Cardiac muscle cell (in vitro differentiated cells and primary cell): ENCODE measurements at places on chromosomes 6 and 20.

GRCh38 chr6:10375391-10375969 lies 39.4 kb downstream of the TFAP2A start:
- no peak for DNase-seq

DNA sequence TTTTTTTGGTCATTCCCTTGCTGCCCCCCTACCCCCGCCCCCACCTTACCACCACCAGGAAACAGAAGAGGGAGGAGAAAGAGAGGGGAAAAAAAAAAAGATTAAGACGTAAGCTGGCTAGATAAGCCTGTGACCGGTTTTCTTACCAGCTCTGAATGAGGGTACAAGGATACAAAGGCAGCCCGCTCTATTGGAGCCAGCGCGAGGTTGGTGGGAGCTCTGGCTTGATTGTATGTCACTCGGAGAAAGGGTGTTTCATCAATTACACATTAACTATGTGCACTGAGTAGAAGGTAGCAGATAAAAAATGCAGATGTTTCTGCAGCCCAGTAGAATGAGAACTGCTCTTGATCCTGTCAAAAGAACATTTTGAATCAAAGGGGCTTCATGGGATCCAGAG lies 28.6 kb upstream of the OLIG3 start:
- DNase-seq: no peak

GRCh38 chr6:2053691-2054090 lies 191.7 kb downstream of the GMDS start:
- DNase-seq: no peak

DNA sequence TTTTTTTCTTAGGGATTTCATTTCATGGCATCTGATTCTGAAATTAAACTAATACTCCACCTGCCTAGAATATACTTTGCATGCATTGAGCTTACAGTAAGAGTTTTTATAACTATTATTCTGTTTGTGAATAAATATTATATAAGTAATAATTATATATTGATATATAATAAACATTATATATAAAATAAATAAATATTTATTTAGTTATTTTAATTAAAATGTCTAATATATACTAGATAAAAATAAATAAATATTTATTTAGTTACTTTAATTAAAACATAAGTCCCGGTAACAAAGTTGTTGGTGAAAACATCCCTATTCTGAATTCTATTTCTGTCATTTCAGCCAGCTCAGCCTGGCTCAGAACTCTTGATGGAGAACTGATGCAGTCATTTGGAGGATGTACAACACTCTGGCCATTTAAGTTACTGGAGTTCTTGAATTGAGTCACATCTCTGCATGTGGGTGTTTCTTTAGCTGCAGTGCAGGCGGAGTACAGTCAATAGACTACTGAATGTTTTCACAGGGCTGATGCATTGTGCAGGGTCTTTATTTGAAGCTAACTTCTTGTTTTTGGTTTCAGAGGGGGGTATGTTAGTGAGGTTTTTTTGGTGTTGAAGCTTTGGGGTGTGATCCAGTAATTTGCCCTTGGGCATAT lies 508.9 kb upstream of the ADGRB3 start:
- no peak for DNase-seq

- no peak for DNase-seq
Observed at GRCh38 chr6:159157431-159157830, 11.8 kb upstream of the FNDC1 start.

- DNase-seq: no peak
Observed at GRCh38 chr6:147468634-147469033, 39.9 kb upstream of the SAMD5 start.

DNA sequence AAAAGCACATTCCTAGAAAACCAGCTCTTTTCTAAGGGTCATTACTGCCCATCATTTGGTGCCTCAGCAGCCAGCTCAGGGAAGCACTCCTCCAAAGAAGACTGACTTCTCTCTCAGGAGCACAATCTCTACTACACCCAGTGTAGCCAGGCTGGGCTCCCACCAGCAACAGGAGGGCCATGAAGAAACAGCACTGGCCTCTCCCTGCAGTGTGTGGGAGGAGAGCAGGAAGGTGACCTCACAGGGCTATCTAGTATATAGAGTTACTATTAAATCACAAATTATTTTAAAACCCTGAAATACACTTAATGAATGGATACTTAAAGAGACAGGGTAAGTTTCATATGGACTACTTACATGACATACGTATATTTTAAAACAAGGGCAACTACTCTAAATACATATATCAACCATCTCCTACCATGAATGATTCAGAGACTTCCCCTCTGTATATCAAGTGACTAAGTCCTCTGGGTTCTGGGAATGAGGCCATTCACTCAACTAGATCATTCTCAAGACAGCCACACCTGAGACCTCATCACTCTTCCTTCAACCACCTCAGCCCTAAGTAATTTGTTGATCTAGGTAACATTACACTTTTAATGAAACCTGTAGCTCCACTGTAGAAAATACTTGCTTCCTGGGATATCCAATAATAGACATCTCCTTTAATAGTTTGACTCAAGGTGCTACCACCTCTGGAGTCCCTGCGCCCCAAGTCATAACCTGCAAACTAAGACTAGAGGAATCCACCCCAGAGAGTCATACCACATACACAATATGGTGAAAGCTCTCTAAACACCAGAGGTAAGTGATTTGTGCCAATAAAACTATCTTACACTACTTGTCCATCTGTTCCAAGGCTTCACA lies 25.2 kb downstream of the TBX18 start:
- no peak for DNase-seq

DNA sequence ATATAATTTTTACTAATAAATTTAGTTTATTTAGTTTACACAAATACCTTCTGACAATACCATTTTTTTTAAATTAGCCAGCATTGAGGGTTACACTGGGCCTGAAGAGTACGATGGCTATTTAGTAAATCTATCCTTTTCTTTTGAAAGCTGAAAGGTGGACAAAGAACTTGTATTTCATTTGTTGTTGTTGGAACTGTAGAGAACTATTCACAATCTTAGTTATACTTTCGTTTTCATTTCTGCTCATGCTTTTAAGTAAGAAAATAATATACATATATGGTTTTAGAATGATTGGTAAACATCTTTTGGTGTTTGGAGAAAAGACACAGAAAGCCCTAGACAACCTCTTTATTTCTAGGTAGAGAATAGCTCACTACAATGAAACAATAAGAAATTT lies 165.3 kb upstream of the FAM83B start:
- no peak for DNase-seq
